ENCODE measurements at places on chromosomes 3 and 15.

DNA sequence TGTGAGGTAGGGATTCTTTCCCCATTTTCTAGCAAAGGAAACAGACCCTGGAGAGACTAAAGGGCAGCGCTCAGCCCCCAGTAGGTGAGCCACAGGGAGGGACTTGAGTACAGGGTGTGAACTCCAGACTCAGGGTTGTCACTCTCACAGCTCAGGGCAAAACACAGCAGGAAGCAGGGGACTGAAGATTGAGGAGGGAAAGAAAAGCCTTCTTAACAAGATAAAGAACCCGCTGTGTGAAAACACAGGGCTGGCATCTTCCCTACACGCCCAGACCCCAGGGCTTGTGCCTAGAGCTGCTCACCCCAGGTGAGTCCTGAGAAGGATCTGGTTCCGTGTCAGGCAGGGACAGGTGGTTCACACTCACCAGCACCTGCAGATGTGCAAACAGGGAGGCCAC, 59.6 kb downstream of the ABTB1 start:
- DNase-seq: no peak

DNA sequence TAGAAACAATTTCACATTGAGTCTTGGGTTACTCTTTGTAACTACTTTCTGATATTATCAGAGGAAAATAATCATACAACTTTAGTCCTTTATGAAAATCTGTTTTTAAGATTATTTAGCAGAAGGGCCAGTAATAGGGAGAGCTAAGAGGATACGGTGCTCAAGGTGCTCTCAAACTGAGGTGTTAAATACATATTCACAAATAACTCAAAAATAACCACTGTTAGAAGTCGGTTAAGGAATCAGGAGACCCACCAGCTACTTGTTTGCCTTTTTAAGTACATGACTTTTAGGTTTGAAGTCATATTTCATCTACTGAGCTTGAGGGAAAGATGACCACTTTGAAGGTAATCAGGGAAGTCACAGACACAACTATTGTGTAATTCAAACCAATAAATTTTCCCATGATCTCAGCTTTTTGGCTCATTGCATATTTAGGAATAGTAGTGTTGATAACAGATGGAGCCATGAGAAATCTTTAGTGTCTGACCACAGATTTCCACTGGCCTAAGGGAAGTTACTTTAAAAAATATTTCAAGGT, 1.4 kb upstream of the RSRC1 start:
- no peak for DNase-seq

DNA sequence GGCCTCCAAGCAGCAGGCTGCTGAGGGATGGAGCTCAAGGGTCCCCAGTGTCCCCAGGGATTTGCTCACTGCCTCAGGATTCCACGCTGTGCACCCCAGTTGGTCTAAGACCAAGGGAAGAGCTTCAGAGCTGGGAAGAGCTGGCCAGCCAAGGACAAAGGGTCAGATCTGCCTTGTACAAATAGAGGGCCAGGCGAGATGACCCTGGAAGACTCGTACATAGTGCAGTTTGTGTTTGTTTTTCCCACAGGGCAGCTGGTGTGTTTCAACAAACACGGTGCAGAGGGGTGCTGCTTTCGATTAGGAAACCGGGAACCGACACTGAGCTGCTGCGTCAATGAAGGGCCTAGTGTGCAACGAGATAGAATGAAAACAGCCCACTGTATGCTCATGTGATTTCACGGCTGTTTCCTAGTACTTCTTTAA, 56.1 kb upstream of the TRPM1 start:
- DNase-seq: no peak

DNA sequence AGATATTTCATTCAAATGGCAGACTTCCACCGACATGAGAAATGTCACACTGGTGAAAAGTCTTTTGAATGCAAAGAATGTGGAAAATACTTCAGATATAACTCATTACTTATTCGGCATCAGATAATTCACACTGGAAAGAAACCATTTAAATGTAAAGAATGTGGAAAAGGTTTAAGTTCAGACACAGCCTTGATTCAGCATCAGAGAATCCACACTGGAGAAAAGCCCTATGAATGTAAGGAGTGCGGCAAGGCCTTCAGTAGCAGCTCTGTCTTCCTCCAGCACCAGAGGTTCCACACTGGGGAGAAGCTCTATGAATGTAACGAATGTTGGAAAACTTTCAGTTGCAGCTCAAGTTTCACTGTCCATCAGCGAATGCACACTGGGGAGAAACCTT, 8.6 kb upstream of the ZNF621 start:
- DNase-seq: no peak

GRCh38 chr3:59364496-59364895, 314.7 kb upstream of the CFAP20DC start:
- DNase-seq: no peak

DNA sequence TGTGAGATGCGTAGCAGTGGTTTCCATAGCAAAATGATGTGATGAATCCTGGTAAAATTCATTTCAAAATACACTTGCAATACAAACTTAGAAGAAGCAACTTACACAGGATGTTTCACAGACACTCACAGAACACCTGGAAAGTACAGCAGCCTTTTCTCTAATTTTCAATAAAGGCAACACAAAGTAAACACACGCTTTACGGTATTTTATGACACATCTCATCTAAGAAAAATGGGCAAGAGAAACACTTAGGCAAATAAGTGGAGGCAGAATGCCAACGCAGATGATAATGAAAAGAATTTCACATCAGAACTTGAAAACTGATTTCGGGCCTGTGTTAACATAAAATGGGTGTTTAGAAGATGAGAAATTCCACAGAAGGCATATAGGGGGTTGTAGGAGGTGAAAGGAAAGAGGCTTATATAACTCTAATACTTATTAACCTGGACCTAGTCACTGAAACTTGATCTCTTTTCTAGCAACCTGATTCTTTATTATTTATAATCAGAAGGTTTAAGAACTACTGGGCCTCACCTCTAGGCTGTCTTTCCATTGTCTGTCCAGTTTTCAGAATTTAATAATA, 25.6 kb upstream of the MAP3K13 start:
- DNase-seq: no peak

- DNase-seq: no peak
Measured at GRCh38 chr3:60081381-60082095, 1031.7 kb upstream of the CFAP20DC start.

DNA sequence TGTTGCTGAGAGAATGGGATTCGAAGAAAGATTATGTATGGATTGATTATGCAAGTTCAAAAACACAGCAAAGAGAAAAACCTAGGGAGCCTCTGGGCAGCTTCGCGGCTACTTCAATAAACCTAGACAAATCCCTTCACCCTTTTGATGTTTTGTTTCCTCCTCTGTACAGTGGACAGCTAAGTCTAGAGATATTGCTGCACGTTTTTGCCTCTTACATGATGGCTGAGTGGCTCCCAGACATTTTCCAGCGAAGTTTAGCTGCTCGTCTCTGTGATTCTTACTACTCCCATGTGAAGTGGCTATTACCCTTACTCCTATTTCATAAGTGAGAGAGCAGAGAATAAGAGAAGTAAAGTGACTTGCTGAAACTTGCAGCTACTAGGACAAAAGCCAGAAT, 695.0 kb upstream of the GRM7 start:
- no peak for DNase-seq

GRCh38 chr3:127961124-127961523, 46.1 kb downstream of the KBTBD12 start:
- no peak for DNase-seq

DNA sequence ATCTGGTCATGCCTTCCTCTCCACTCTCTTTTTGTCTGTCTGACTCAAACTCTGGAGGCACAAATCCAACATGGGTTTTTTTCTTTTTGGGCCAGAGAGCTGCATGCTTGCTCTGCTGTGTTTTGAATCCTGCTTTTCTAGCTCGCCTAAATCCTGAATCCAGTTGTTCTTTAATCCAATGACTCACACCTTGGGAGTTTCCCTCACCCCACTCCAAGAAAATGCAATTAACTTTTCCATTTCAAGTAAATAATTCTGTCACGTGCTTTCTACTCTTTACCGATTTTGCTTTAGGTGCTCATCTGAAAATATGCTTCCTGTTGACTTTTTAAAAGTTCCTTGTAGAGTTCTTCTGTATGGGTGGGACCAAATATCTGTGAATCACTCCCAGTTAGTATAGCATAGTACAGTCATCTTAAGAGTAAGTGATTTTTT, 47.6 kb downstream of the SLMAP start:
- no peak for DNase-seq

GRCh38 chr3:177378168-177378567, 180.9 kb upstream of the TBL1XR1 start:
- DNase-seq: no peak

DNA sequence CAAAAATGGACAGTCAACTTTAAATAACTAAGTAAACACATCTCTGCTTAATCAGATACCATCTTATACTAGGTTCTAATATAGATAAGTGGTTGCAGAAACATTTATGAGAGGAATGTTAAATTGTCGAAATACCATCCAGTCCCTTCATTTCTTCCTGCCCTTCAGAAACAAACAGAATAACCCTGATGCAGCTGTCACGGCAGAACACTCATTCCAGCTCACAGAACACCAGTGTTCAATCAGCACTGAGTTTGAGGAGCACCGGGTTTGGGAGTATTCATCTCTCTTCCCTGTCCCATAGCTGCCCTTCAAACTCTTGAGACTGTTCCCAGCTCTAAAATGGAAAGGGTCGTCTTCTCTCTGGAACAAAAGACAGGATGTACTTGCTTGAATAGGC, 61.1 kb upstream of the TSEN2 start:
- no peak for DNase-seq

- no peak for DNase-seq
Measured at GRCh38 chr15:65213241-65213640, 2.0 kb upstream of the CILP start.

- DNase-seq: peak; percentile 38
Measured at GRCh38 chr15:69719527-69720240, 267.1 kb downstream of the RPLP1 start.

DNA sequence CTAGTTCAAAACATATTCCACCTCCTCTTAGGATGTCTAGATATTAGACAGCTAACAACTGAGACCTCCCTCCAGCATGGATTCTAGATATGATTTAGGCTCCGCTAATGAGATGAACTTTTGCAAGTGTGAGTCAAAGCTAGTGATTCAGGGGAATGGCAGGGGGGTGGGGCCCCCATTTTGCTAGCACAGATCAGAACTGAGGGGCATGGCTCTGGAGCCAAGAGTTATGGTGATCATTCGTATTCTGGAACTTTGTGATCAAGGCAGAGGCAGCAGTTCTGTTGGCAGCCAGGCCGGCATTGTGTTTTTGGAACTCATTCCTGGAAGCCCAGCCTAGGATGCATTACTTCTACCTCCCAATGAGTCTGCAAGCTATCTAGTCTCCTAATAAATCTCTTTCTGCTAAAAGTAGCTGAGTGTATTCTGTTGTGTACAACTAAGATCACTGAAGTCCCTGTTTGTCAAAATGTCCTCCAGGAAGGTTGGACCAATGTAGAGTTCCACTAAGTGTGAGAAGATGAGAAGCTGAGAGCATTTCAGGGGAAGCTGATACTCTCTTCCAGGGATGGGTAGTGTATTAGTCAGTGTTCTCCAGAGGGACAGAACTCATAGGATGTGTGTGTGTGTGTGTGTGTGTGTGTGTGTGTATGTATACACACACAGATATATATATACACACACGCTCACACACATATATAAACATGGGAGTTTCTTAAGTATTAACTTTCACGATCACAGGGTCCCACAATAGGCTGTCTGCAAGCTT, 312.7 kb downstream of the TLE3 start:
- DNase-seq: no peak

GRCh38 chr15:99692825-99693224, 40.4 kb downstream of the LYSMD4 start:
- no peak for DNase-seq

GRCh38 chr3:142115867-142116668, 33.3 kb downstream of the TFDP2 start:
- DNase-seq: no peak

DNA sequence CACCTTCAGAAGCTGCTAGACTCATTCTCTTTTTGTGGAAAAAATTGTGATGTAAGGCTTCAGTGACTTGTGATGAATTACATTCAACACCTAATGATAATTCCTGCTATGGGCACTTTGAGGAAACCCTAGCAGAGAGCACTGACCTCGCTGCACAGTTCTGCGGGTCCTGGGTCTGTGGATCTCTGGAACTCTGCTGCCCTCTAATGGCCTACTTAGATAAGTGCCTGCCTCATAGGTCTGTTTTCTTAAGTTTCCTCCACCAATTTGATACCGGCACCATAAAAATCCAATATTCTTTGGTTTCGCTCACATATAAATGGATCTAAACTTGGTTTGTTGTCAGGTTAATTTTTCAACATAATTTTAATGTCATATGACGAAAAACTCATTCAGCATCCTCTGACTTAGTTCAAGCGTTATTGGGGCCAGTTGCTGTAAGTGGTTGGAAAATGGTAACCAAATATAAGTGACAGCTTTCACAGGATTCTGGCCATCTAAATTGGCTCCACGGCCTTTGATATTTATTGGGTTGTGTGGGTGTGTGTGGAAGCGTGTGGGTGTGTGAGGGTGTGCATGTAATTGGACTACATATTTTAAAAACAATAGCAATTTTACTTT, 10.4 kb downstream of the SLITRK3 start:
- no peak for DNase-seq

- no peak for DNase-seq
Measured at GRCh38 chr3:97037294-97037943, 223.0 kb downstream of the EPHA6 start.

GRCh38 chr15:80452166-80452565, 48.0 kb downstream of the ARNT2 start:
- DNase-seq: no peak

DNA sequence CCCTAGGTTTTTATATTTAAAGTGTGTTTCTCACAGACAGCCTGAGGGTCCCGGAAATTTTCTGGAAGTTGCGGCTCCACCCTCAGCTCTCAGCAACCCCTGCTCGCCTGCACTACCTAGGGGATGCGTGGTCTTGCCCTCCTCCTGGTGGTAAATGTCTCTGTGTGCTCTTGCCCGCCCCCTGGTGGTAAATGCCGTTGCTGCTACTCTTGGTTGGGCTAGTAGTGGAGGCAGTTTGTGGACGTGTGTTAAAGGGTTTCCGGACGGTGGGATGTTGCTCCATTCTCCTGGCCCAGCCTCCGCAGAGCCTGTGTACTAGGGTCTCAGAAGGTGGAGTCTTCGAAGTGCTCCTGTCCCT, 27.4 kb downstream of the STOML1 start:
- DNase-seq: peak; percentile 79

DNA sequence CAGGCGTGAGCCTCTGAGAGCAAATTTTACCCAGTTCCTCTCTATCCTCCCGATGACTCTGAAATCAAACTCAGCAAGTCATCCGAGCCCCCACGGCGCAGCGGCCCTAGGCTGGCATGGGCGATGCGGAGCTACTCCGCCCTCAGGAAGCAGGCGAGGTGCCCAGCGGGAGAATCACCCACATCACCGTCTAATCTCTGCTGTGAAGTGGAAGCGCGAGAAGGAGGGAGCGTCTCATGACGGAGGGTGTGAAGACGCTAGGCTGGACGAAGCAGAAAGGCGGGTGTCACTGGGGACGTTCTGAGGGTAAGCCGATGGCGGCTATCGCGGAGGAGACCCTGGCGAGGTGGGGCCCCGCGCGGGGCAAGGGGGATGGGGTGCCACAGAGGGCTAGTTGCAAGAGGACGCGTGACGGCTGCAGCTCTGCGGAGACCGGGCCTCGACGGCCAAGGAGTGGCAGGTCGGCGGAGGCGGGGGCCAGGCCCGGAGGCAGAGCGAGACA, 9.1 kb upstream of the GNAI2 start:
- DNase-seq: no peak
